Tibial nerve (tissue), 4 donors: ENCODE measurements at places on chromosomes 13 and 19.

DNA sequence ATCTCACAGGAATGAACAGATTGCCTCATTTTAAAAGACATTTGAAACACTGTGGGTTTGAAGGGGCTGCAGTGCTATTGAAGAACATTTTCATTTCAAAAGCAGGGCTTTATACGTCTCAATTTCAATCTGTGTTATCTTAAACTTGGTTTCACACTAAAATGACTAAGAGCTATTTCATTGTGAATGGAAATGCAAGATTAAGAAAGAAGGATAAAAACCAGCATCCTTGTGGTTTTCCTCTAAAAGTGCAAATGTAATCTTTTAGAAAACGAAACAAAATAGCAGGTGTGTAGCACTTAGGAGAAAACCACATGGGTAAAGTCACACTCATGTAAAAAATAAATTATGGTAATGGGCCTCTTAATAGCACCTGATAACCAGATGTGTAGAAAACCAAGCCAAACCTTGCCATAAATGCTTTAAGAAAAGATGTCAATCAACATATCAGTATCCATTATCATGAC, 397.7 kb downstream of the GPC6 start:
- DNase-seq, result no peak
- H3K4me1 ChIP-seq, result no peaks in the 10 kb centered on the region
- H3K27ac ChIP-seq, result no peak overlapping the region
- no peaks in the 10 kb centered on the region for H3K36me3 ChIP-seq
- no peaks in the 10 kb centered on the region for H3K27me3 ChIP-seq

- no peaks in the 10 kb centered on the region for H3K27me3 ChIP-seq
- no peaks in the 10 kb centered on the region for H3K36me3 ChIP-seq
- H3K27ac ChIP-seq, result no peak overlapping the region
- DNase-seq, result no peak
Observed at GRCh38 chr19:42512743-42513304, 15.5 kb downstream of the CEACAM1 start.

DNA sequence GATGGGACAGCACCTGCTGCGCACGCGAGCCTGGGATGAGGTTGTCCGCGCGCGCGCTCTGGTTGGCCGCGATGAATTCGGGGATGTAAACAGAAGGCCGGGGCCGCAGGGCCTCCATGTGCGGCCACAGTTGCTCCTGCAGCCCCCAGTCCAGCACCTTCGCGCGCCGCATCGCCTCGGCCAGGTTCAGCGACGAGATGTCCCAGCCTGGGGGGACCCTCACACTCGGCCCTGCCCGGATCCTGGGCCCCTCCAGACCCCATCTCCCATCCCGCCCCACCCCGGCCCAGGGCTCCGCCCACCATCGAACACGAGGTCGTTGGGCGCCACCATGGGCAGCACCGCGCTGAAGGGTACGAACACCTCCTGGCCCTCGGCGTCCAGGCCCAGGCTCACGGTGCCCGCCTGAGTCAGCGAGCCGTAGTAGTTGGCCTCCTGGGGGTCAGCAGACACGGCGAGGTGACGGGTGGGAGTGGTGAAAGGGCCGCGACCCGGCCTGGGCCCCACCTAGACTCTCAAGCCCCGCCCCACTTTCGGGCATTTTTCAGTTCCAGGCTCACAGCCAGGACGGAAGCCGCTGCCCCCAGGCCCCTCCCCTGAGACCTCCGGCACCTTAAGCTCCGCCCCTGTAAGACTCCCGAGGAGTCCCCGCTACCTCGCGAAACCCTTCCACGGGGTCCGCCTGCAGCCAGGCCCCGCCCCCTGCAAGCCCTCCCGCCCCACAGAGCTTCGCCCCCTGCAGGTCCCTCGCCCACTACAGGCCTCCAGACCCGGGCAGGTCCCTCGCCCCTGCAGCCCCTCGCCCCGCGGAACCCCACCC, 1.1 kb downstream of the ISYNA1 start:
- H3K4me1 ChIP-seq, result peaks cover 61% of the 10 kb centered on the region
- peaks cover 23% of the 10 kb centered on the region for H3K36me3 ChIP-seq
- no peak for DNase-seq
- H3K27ac ChIP-seq, result peak overlapping the region; percentile 85
- H3K27me3 ChIP-seq, result no peaks in the 10 kb centered on the region

- no peaks in the 10 kb centered on the region for H3K36me3 ChIP-seq
- H3K27me3 ChIP-seq, result no peaks in the 10 kb centered on the region
- H3K27ac ChIP-seq, result peak overlapping the region; percentile 82
- DNase-seq, result no peak
- H3K4me1 ChIP-seq, result no peaks in the 10 kb centered on the region
Observed at GRCh38 chr19:36488846-36489117, 579 bp downstream of the ZNF566 start.

GRCh38 chr13:45846681-45847080, 4.9 kb downstream of the SIAH3 start:
- H3K27me3 ChIP-seq, result peaks cover 51% of the 10 kb centered on the region
- H3K4me1 ChIP-seq, result peaks cover 11% of the 10 kb centered on the region
- H3K27ac ChIP-seq, result no peak overlapping the region
- no peak for DNase-seq
- no peaks in the 10 kb centered on the region for H3K36me3 ChIP-seq

GRCh38 chr13:109158383-109158782, 529.0 kb downstream of the MYO16 start:
- no peaks in the 10 kb centered on the region for H3K4me1 ChIP-seq
- no peaks in the 10 kb centered on the region for H3K27me3 ChIP-seq
- H3K36me3 ChIP-seq, result no peaks in the 10 kb centered on the region
- H3K27ac ChIP-seq, result no peak overlapping the region
- no peak for DNase-seq
- H3K4me3 ChIP-seq, result no peak overlapping the region

DNA sequence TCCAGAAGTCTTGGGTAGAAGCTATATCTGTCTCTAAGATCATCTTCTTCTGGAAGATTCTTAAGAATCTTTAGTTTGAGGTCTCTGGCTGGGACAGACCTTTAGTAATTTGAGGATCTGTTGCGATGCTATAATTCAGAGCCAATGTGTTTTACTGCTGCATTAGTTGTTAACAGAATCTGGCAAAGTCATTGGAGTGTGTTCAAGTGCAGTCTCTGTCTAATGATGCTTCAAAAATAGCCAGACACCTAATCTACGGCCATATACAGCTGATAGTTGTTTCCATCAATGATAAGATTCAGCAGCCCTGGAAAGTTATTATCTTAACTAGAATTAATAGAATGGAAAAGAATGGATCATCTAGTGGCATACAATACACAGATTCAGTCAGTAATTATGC, 72.6 kb downstream of the CDK8 start:
- H3K4me1 ChIP-seq, result no peaks in the 10 kb centered on the region
- H3K27me3 ChIP-seq, result no peaks in the 10 kb centered on the region
- no peak overlapping the region for H3K4me3 ChIP-seq
- DNase-seq, result no peak

DNA sequence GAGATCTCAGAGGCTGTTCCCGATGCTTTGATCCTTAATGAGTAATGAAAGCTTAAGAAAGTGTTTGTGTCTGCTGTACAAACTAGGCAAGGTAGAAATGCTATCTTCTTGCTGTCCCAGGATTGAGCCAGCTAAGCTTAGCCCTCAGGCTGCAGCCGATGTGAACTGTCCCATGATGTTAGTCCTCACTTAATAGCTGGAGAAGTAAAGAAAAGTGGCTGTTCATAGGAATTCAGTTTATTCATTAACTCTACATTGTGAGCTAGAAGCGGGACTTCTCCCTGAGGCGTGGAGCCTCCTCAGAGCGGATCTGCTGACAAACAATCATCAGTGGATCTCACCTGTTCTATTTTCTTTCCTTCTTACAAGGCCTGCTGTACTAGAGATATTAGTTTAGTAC, 10.1 kb upstream of the GSX1 start:
- H3K4me1 ChIP-seq, result no peaks in the 10 kb centered on the region
- no peaks in the 10 kb centered on the region for H3K36me3 ChIP-seq
- H3K27me3 ChIP-seq, result no peaks in the 10 kb centered on the region
- H3K27ac ChIP-seq, result no peak overlapping the region
- DNase-seq, result no peak

GRCh38 chr19:52692431-52693008, 42.3 kb downstream of the ZNF611 start:
- no peak overlapping the region for H3K4me3 ChIP-seq
- H3K4me1 ChIP-seq, result peaks cover 16% of the 10 kb centered on the region
- no peak overlapping the region for H3K27ac ChIP-seq
- no peak for DNase-seq
- no peaks in the 10 kb centered on the region for H3K36me3 ChIP-seq

- no peak overlapping the region for H3K27ac ChIP-seq
- H3K27me3 ChIP-seq, result peaks cover 3% of the 10 kb centered on the region
- no peaks in the 10 kb centered on the region for H3K36me3 ChIP-seq
- no peak overlapping the region for H3K4me3 ChIP-seq
- DNase-seq, result no peak
- no peaks in the 10 kb centered on the region for H3K4me1 ChIP-seq
Observed at GRCh38 chr13:112184261-112184660, 117.3 kb downstream of the SOX1 start.

DNA sequence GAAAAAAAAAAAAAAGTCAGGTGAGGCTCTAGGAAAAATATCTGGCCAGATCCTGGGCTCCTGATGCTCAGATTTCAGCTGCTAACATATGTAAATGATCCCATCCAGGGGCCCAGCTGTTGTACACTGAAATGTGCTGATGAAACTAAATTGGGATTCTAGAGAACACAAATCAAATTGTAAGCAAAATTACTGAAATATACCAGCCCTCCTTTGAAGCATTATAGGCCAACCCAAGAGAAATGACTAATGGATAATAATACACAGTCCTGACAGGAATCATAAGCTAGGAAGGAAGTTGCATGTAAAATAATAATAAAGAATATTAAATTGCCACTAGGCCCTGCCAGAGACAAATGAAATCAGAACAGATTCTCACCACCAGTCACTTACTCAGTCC, 17.8 kb downstream of the KCTD12 start:
- H3K36me3 ChIP-seq, result no peaks in the 10 kb centered on the region
- H3K27ac ChIP-seq, result no peak overlapping the region
- no peaks in the 10 kb centered on the region for H3K27me3 ChIP-seq

GRCh38 chr13:48110931-48111721, 16.2 kb upstream of the MED4 start:
- peak; percentile 60 for DNase-seq
- H3K36me3 ChIP-seq, result no peaks in the 10 kb centered on the region
- H3K4me3 ChIP-seq, result no peak overlapping the region

GRCh38 chr19:47802521-47803043, 1.8 kb downstream of the TPRX1 start:
- DNase-seq, result no peak
- no peak overlapping the region for H3K27ac ChIP-seq
- H3K27me3 ChIP-seq, result no peaks in the 10 kb centered on the region
- H3K4me3 ChIP-seq, result no peak overlapping the region
- H3K36me3 ChIP-seq, result no peaks in the 10 kb centered on the region

GRCh38 chr13:102650444-102650843, 44.4 kb downstream of the METTL21C start:
- no peaks in the 10 kb centered on the region for H3K4me1 ChIP-seq
- DNase-seq, result no peak
- no peaks in the 10 kb centered on the region for H3K27me3 ChIP-seq
- no peak overlapping the region for H3K4me3 ChIP-seq

DNA sequence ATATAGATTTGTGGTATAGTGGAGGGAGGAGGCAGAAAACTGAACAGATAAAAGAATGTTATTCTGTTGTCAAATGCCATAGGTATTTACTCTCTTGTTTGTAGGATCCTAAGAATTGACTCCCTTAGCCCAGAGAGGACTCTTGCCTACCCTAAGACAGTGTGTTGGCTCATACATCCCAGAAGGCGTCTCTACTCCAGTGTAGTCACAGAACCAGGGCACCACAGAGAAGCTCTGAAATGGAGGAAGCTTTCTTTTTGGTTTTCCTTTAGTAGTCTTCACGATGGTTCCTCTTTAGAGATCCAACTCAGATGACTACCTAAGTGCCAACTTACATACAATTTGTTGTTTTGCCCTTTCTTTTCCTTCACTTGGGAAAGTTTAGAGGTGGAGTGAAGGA, 14.0 kb downstream of the GPR183 start:
- no peak overlapping the region for H3K27ac ChIP-seq
- H3K4me3 ChIP-seq, result no peak overlapping the region
- peaks cover 13% of the 10 kb centered on the region for H3K4me1 ChIP-seq
- H3K36me3 ChIP-seq, result no peaks in the 10 kb centered on the region
- no peaks in the 10 kb centered on the region for H3K27me3 ChIP-seq
- DNase-seq, result no peak

DNA sequence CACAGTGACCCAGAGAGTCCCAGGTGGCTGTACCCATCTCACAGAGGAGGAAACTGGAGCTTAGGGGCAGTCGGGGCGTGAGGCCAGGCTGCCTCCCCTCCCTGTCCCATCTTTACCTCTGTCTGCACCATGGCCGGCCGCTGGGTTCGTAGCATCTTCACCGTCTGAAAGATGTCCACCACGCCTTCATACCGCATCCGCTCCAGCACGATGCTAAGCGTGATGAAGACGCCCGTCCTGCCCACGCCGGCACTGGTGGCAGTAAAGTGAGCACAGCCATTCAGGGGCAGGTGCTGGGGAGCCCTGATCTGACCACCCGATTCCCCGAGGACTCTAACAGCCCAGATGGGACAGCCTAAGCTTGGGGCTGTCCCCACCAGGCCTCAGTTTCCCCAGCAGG, 132.8 kb downstream of the PTPRS start:
- H3K4me1 ChIP-seq, result no peaks in the 10 kb centered on the region
- no peak overlapping the region for H3K27ac ChIP-seq

DNA sequence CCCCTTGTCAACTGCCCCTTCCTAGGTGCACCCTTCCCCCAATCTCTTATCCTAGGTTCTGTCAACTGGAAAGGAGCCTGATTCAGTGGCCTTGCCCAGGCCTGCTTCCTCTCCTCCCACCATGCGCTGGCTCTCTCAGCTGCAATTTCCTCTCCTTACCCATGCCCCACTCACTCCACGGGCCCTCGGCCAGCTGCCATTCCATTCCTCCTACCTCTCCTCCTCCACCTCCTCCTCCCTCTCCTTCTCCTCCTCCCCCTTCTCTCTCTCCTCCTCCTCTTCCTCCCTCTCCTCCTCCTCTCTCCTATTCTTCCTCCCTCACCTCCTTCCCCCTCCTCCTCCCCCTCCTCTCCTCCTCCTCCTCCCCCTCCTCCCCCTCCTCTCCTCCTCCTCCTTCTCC, 9.6 kb upstream of the TIMM44 start:
- H3K27me3 ChIP-seq, result no peaks in the 10 kb centered on the region
- H3K4me1 ChIP-seq, result no peaks in the 10 kb centered on the region
- peaks cover 8% of the 10 kb centered on the region for H3K36me3 ChIP-seq
- no peak overlapping the region for H3K4me3 ChIP-seq
- no peak overlapping the region for H3K27ac ChIP-seq

DNA sequence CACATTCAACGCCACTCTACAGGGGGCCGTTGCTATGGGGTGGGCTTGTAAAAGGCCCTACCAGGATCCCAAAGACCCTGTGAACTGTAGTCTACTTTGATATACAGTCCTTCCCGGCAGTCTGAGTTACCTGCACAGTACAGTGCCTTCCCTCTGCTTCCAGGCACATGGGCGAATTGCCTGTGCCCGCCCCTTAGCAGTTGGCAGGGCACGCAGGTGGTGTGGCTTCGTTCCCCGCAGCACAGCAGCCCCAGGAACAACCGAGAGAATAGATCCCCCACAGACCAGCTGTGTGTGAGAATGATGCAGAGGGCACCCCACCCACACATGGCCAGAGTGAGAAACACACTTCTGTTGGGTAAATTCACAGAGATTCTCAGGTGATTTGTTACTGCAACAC, 60.6 kb downstream of the MRPL57 start:
- no peak overlapping the region for H3K27ac ChIP-seq
- no peaks in the 10 kb centered on the region for H3K27me3 ChIP-seq
- H3K4me1 ChIP-seq, result no peaks in the 10 kb centered on the region
- no peaks in the 10 kb centered on the region for H3K36me3 ChIP-seq
- H3K4me3 ChIP-seq, result no peak overlapping the region

- H3K4me1 ChIP-seq, result peaks cover 15% of the 10 kb centered on the region
- peak overlapping the region; percentile 70 for H3K4me3 ChIP-seq
- H3K36me3 ChIP-seq, result no peaks in the 10 kb centered on the region
- H3K27ac ChIP-seq, result peak overlapping the region; percentile 91
- H3K27me3 ChIP-seq, result no peaks in the 10 kb centered on the region
- no peak for DNase-seq
Observed at GRCh38 chr19:43575955-43576878, 616 bp downstream of the PINLYP start.
